Stimulated activated CD8-positive, alpha-beta memory T cell treated with anti-CD3 and anti-CD28 coated beads, Interleukin-4, amount 100 ng/mL, for 1 hour (primary cell): ENCODE measurements at places on chromosomes 3 and 15.

DNA sequence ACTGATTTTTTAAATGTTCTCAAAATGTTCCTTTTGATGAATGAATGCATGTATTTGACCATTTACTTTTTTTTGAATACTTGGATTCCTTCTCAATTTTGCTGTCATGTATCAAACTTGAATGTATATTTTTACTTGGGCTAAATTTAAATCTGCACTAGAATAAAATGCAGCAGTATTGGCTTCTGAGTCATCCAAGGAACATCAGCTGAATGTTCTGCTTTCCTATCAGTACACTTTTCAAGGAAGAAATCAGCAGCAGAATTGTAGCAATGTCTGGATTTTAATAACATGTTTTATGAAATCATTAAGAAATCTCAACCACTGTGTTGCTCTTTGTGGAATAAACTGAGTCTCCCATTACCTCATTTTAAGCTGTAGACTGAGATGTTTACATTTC is 57.0 kb upstream of the COL6A6 start:
- no peak for DNase-seq

- no peak for DNase-seq
Measured at GRCh38 chr3:195210266-195210973, 60.5 kb downstream of the XXYLT1 start.

DNA sequence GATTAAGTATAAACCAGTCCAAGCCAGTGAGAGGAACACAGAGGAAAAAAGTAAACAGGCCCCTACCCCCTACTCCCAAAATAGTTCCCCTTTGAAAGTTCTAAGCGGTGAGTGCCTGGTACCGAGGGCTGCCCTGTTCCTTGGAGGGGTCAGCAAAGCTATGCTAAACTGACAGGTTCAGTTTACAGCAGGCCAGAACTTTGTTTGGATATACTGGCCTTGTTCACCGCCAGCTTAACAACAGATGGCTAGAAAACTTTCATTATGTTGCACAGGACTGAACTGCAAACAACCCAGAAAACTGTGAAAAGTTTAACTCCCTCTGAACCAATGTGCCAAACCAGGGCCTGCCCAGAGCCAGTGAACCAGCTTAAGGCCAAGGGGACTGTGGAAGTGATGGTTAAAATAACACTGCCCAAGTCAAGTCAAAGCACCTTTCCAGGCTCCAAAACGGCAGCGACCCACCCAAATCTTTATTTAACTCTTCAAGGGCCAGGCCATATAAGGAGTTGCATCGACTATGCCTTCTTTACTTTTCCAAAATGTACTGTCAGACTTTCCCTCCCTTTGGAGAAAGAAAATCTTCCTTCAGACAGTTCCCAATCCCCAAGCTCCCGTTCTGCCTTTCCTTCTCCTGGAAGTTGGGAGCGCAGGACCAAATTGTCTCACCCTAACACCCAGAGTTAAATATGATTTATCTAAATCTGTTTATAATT is 448.0 kb downstream of the FOXP1 start:
- DNase-seq, result no peak

DNA sequence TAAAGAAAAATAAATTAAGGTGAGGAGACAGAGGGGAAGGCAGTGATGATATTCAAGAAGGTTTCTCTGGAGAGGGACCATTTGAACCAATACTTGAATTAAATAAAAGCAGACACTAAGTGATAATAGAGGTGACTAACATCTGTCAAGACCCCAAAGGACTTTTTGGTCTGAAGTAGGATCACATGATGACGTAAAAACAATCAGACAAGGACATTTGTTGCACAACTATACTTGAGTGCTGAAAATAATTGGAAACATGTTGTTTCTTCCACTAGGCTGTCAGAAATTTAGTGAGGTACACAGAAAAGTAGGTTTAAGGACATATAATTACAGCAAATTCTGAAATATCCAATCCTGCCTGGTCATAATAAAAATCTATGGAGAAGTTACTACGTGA is 179.5 kb downstream of the WNT5A start:
- no peak for DNase-seq

GRCh38 chr15:53758412-53758811 is 1.1 kb downstream of the WDR72 start:
- DNase-seq, result no peak

GRCh38 chr3:99713440-99713839 is 75.0 kb downstream of the COL8A1 start:
- DNase-seq, result no peak

- DNase-seq, result no peak
Measured at GRCh38 chr3:88133711-88134263, 16.0 kb upstream of the C3orf38 start.

- peak; percentile 7 for DNase-seq
Measured at GRCh38 chr3:10945683-10946287, 46.8 kb upstream of the SLC6A1 start.

- DNase-seq, result no peak
Measured at GRCh38 chr3:76040946-76041345, 255.6 kb upstream of the ZNF717 start.

GRCh38 chr15:70569714-70570231 is 193.6 kb downstream of the UACA start:
- DNase-seq, result no peak

DNA sequence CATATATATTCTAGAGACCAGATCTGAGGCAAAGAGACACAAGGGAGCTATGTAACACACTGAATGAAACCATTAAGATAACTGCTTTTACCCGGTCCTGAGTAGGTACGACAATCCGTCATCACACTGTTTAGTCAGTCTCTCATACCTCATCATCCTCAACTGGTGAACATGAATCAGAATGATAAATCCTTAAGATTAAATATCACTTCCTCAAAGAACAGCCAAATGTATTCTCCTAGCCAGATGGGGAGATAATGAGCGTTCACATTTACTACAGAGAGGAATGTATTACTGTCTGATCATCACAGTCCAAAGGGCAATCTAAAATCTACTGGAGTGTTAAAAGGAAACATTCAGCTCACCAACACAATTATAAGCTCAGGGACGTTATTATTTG is 319.4 kb upstream of the STAC start:
- DNase-seq, result no peak

GRCh38 chr3:123909785-123910184 is 25.7 kb upstream of the MYLK start:
- no peak for DNase-seq

DNA sequence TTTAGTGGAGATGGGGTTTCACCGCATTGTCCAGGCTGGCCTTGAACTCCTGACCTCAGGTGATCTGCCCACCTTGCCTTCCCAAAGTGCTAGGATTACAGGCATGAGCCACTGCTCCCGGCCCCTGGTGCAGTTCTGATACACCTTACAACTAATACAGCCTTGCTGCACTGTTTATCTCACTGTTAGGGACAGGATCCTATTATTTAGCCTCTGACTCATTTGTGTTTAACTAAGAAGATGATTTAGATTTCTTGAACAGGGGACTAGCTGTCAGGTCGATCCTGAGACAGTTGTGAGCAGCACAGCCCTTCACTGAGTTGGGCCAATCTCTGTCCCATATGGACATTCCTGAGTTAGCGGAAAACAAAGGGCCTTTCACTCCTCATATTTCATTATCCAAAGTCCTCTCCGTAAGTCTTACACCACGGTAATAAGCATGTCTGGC is 19.2 kb downstream of the GYG1 start:
- DNase-seq, result no peak

DNA sequence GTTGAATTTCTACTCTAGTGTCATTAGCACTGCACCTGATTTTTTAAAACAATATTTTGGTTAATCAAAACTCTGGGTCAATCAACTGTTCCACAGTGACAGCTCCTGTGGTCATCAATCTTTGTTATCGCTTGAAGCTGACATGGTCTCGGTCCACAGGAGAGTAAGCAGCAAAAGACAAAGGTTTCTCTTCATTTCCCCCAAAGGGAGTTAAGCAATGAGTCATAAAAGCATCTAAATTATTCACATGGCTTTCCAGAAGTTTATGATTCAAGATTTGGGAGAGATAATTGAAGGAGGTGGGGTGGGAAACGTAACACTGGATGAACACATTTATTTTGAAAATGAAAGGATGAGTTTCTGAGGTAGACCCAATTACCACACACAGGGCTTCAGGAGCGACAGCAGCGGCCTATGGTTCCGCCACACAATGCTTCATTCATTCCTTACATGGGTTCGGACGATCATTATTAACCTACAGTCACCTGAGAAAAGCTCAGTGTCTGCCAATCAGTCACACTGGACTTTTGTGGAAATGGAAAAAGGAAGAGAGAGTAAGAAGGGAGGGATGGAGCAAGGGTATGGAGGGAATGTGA is 505.1 kb downstream of the FHIT start:
- no peak for DNase-seq

GRCh38 chr3:139935016-139935865 is at the start of gene CLSTN2:
Gene CLSTN2 (plus strand): TSS chr3:139935185.
- DNase-seq, result no peak

GRCh38 chr3:116037954-116038911 is 407.1 kb downstream of the LSAMP start:
- no peak for DNase-seq

- no peak for DNase-seq
Measured at GRCh38 chr3:74347563-74348268, 266.7 kb downstream of the CNTN3 start.

DNA sequence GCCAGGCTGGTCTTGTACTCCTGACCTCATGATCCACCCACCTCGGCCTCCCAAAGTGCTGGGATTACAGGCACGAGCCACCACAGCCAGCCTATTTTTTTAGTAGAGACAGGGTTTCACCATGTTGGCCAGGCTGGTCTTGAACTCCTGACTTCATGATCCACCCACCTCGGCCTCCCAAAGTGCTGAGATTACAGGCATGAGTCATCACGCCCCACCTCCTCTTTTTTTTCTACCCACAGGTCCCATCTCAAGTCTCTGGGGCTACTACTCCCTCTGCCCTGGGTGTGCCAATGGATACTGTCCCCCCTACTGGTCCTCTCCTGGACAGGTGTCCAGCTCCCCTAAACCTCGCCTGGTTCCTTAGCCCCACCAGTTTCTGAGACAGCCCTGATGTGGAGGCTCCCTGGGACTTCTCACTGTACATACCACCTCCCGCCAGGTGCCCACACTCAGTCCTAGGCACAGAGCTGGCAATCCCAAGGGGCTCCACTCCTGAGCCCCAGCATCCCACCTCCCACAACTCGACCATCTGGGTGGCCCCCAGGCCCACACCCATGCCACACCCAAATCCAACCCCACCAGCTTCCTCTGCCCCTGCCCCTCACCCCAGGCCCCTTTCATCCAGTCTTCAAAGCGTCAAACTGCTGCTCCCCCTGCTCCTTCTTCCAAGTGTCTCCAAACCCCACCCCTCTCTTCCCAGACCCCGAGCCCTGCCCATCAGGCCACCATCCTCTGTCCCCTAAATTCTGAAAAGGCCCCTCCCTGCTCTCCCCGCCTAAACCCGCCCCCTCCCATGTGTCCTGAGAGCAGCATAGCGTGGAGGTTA is 13.1 kb upstream of the CYP11A1 start:
- no peak for DNase-seq

- no peak for DNase-seq
Measured at GRCh38 chr3:50585919-50586762, 16.8 kb downstream of the HEMK1 start.

- DNase-seq, result no peak
Measured at GRCh38 chr3:17775073-17775472, 32.6 kb upstream of the TBC1D5 start.

DNA sequence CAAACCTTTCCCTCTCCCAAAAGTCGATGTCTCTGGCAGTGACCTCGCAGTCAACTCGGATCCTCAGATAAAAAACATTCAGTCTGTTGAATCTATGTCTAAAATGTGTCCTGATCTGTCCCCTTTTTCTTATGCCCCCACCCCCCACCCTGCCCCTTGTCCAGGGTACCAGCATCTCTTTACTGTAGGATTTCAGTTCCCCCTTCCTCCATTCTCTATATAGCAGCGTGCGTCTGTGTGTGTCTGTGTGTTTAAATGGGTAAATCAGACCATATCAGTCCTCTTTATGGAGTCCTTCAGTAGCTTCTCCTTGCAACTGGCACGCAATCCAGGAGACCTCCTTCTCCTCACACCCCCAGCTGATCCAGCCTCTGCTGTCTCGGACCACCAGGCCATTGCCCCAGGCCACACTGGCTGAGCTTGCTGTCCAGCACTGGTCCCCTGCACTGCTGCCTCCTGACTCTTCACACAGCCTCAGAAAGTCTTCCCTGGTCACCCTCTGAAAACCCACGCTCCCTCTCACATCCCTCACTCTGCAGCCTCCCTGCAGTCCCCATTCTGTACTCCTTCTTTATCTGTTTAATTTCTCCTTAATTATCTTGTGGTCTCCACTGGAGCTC is 1.5 kb downstream of the LRRK1 start:
- no peak for DNase-seq

- DNase-seq, result no peak
Measured at GRCh38 chr15:36688310-36689011, 109.0 kb downstream of the CDIN1 start.

GRCh38 chr3:31390466-31390865 is 142.3 kb upstream of the STT3B start:
- no peak for DNase-seq

DNA sequence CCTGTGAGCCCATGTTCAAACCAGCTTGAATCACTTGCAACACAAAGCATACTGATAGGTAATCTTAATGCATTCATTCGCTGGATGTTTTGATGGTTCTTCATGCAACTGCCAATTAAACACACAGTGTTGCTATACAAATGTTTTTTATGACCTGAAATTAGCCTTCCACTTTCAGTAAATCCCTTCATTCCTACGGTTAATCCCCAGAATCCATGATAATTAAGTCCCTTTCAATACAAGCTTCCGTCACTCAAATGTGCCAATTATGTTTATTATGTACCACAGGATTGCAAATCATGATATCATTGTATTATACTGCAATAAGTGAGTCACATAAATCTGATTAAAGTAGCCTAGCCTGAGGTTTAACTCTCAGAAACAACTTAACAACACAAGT is 14.5 kb upstream of the LYZL4 start:
- no peak for DNase-seq

- no peak for DNase-seq
Measured at GRCh38 chr15:63939531-63940130, 105.9 kb upstream of the HERC1 start.

DNA sequence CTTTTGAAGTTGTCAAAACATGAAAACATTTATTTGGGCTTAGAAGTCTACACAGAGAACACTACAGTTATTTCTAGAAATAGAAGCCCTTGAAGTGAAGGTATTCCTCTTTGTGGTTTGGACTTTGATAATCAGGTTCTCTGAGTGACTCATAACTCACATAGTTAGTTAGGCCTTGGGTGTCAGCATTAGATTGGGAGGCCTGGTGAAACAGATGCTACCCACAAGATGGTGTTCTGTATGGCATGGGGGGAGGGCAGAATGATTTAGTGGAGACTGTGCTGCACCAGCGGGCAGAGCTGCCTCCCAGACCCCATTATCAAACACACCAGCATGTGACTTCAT is 108.9 kb upstream of the ETV5 start:
- DNase-seq, result no peak

- DNase-seq, result no peak
Measured at GRCh38 chr3:140388202-140388922, 289.5 kb upstream of the TRIM42 start.
